ENCODE measurements at places on chromosomes 6 and 20.

- peak; percentile 92 for DNase-seq
These were observed 1.5 kb upstream of the GGT7 start for GRCh38 chr20:34874094-34874654.

- no peak for DNase-seq
These were observed 25.0 kb downstream of the LRRN4 start for GRCh38 chr20:6028818-6029217.

- no peak for DNase-seq
These were observed 411.5 kb downstream of the TENT5A start for GRCh38 chr6:81340946-81341345.

DNA sequence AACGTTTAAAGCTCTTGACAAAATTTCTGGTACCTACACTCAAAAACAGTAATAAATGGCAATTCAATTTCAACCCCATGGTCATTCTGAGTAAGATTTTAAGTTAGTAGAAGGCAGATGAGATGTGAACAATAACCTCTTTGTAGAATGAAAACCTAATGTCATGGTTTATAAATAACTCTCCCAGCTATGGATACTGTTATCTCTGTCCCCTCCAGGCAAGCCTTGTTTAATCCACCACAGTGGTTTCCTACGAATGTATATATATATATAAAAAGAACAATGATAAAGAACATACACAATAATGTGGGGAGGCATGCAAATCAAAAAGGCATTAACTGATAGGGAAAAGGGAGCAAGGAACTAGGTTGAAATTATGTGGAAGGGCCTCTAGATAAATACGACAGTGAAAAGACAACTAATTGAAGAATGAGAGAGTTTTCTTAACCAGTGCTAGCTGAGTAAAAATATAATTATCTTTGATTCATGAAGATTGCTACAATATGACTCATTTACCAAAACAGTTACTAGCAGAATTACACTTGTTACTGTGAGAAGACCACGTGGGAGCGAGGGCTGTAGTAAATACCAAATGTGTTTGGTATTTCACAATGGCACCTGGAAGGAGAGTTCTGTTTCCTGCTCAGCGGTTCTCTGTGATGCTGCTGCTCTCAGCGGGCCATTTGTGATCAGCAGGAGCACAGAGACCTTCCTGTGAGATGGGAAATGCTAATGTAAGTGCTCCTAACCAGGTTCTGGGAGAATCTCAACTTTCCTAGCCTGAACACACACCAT is 173.7 kb downstream of the MBOAT1 start:
- peak; percentile 32 for DNase-seq

DNA sequence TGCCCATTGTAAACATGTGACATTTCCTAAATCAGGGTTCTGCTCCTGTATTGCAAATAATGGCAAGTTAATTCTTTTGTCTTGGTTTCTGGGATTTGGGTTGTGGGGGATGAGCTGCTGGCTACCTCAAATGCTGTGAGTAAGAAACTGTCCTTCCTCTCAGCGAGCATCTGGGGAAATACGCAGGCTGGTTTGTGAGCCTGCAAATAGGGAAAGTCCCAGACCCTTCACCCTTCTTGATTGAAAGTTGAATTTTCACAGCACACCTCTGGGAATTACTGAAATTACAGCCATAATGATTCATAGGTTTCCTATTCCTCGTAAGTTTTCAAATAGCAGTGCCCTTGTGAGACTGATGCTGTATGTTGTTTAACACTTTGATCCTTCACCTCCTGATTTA is 138.1 kb downstream of the TBXT start:
- DNase-seq = peak; percentile 36

DNA sequence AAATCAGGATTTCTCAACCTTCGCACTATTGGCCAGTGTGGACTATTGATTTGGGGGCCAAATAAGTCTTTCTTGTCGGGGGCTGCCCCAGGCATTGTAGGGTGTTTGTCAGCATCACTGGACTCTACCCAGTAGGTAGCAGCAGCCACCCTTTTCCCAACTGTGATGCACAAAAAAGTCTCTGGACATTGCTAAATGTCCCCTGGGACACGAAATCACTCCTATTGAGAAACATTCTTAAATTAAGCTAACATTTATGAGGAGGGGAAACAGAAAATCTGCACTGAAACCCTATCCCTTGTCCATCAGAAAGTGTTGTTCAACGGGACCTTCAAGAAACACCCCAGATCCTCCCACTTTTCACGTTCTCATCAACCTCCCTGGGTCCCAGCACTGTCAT is 54.2 kb downstream of the NFATC2 start:
- peak; percentile 42 for DNase-seq

DNA sequence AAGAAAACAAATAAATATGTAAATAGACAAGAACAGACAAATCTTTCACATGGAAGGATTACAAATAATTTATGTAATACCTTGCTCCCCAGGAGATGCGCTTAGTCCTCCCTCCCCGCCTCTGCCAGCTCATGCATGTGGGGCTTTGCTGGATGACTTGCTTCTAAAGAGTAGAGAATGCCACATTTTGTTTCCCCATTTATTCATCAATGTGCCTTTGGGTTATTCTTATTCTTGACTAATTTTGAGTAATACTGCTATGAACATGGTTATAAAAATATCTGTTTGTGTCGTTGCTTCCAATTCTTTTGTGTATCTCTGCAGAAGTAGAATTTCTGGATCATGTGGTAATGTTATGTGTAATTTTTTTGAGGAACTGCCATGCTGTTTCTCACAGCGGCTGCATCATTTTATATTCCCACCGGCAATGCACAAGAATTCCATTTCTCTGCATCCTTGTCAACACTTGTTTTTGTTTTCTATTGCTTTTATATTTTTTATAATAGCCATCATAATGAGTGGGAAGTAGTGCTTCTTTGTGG is 23.8 kb upstream of the DUSP22 start:
- no peak for DNase-seq

Data from GM23248 (cell line).